ENCODE measurements at places on chromosomes 2 and 18.

GRCh38 chr2:219632760-219633105 lies 5.3 kb downstream of the SLC4A3 start:
- no peak for DNase-seq

DNA sequence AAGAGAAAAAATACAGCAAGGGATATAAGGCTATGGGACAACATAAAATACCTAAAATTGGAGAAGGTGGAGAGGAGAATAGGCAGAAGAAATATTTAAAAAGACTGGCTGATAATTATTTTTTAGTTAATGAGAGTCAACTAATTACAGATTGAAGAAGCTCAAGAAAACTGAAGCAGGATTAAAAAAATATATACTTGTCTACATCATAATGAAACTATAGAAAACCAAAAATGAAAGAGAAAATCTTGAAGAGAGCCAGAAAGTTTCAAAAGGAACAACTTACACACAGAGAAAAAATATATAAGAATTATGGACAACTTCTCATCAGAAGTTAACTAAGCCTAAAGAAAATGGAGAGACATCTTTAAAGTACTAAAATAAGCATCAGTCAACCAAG lies 62.9 kb upstream of the APCDD1 start:
- no peak for DNase-seq

DNA sequence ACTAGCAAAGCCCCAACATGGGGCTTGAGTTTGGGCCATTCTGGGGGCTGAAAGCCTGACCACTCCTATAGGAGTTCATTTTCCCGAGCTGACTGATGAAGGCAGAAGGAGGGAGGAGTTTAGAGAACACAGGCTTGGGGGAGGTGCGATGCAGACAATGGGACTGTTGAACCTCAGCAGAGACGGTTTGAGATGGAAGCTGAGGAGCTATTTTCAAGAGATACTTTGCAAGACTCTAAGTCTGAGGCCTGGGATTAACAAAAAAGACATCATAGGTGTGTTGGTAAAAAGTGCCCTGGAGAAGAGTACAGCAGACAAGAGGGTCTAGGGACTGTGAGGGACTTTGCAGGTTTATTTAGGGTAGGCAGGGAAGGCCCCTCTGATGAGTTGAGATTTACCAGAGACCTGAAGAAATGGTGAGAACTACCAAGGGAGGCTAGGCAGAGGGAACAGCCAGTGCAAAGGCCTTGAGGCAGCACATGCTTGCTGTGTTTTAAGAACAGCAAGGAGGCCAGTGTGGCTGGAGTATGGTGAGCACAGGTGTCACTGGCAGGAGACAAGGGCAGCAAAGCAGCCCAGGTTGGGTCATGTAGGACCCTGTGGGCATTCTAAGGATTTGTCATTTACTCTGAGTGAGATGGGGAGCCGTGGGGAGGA lies 31.6 kb downstream of the PCBP1 start:
- DNase-seq, result no peak

- no peak for DNase-seq
Measured at GRCh38 chr2:101817481-101817880, 120.0 kb downstream of the MAP4K4 start.
